Bone marrow (tissue), 2 donors: ENCODE measurements at places on chromosomes 5 and 9.

- no peak for DNase-seq
These were observed 425.9 kb upstream of the ACO1 start for GRCh38 chr9:31958572-31958971.

GRCh38 chr5:174547814-174548213 is 176.6 kb upstream of the MSX2 start:
- DNase-seq, result no peak

DNA sequence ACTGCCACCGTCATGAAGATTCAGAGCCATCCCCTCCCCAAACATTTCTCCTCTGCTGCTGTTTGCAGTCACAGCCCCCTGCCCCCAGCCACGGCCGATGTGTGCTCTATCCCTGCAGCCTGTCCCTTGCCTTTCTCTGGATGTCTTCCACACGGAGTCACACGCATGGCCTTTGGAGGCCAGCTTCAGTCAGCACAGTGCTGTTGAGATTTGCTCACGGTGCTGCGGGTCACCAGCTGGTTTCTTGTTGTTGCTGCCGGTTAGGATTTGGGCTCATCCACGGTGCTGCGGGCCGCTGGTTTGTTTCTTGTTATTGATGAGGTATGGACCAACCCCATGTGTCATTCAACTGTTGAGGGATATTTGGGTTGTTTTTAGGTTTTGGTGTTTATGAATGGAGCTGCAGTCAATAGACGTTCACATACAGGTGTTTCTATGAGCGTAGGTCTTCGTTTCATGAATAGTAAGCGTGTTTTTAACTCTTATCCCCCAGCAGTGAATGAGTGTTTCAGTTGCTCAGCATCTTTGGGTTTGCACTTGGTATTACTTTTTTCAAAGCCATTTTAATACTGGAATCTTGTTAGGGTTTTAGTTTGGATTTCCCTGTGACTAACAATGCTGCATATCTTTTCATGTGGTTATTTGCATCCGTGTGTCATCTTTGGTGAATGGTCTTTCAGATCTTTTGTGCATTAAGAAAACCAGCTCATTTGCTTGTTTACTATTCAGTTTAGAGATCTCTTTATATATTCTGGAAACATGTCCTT is 57.6 kb downstream of the AHRR start:
- no peak for DNase-seq

DNA sequence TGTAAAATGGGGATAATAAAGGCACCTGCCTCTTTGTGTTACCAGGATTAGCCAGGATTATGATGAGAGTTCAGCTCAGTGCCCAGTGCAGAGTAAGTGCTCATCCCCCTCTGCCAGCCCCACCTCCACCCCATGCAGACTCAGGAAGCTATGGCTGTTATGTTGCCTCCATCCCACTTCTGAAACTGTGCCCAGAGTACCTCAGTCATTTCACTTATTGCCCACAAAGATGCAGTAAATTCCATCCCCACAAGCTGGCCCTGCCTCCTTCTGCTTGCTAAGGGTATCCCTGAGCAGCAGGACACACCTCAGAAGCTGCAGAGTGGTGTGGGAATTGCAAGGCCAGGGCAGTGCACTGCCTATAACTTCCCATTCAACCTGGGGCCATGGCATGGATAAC is 415.1 kb downstream of the SPOCK1 start:
- DNase-seq, result no peak

DNA sequence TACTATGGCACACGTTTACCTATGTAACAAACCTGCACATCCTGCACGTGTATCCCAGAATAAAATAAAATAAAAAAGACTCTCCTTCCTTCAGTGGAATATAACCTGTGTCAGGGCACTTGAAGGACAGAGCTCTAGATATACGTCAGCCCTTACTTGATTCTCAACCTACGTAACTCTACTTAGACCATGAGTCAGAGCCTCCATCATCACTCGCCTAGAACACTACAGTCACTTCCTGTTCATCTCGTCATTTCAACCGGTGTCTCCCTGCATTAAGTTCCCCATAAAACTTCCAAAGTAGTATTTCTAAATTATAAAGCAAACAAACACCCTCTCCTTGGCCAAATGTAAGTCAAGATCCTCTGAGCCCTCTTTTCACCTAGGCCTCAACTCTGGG is 243.5 kb upstream of the CCNG1 start:
- DNase-seq, result no peak
